T-helper 17 cell (primary cell): ENCODE measurements at places on chromosomes 4 and X.

DNA sequence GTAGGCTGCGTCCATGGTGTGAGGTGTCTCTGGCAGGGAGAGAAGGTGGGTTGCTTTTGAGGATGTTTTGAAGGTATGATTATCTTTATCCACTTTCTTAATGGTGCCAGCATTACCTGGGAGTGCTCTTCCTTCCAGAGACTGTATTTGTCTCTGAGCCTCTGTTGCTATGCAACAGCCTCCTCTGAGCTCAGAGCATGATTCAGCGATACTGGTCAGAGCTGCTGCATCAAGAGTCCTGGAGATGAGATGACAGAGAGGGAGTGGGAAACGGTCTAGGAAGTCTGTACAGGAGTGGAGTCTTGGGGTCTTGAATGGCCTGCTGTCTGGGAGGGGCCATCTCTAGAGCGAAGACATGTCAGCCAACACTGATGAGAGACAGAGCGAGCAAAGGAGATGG lies 104.4 kb upstream of the RAB40AL start:
- no peak for DNase-seq

- DNase-seq: no peak
Observed at GRCh38 chr4:75189711-75190335, 256.9 kb downstream of the PARM1 start.

GRCh38 chr4:40575846-40576245 lies 53.8 kb downstream of the RBM47 start:
- no peak for DNase-seq

- no peak for DNase-seq
Observed at GRCh38 chr4:52576326-52576725, 82.8 kb downstream of the USP46 start.

GRCh38 chr4:165767671-165768070 lies 105.4 kb upstream of the TLL1 start:
- DNase-seq: no peak

DNA sequence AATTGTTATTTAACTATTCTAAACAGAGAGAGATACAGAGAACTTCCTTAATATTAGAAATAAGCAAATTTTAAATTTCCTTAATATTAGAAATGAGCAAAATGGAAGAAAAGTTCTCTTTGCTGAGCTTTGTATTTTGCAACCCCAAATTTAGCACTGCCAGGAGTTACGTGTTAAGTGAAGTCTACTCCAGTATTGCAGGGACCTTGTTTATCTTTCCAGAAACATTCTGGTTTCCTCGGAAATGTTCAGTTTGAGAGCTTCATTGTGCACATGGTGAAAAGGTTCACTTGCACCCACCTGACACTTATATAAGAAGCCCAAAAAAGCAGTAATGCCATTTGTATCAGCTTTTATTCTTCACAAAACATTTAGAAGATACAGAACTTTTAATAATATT lies 6.2 kb upstream of the CXorf38 start:
- DNase-seq: no peak

- DNase-seq: no peak
Observed at GRCh38 chr4:87309625-87310024, 13.1 kb downstream of the HSD17B13 start.

- no peak for DNase-seq
Observed at GRCh38 chr4:8451440-8452182, 11.0 kb downstream of the TRMT44 start.

- no peak for DNase-seq
Observed at GRCh38 chr4:74320559-74321118, 12.4 kb downstream of the EPGN start.

DNA sequence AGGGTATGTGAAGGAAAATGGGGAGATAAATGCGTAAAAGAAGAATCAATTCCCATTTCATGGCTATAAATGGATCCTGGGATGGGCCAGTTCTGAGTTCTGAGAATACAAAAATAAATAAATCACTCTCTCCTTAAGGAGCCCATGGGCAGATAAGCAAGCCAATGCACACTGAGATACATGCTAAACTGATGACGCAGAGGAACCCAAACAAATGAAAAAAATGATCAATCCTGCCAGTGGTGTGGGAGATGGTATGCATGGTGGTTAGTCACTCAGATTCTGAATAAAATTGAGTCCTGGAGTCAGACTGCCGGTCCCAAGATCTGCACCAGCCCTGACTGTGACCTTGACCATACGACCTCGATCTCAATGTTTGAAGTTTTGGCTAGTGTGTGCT lies 59.7 kb downstream of the NEIL3 start:
- no peak for DNase-seq

DNA sequence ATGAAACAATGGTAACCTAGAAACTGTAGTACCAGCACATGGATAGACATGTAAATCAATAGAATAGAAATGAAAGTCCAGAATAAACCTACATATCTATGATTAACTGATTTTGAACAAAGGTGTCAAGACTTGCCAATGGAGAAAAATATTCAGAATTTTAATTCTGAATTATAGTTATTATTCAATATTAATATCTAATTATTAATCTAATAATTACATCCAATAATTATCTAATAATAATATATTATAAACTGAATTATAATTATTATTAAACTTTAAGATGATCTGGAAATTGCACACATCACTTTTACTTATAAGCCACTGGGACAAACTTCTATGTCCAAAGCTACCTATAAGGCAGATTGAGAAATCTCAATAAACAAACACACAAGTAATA lies 1365.2 kb upstream of the ADGRL3 start:
- DNase-seq: no peak

GRCh38 chrX:107025545-107025944 lies 25.5 kb upstream of the MORC4 start:
- DNase-seq: no peak

DNA sequence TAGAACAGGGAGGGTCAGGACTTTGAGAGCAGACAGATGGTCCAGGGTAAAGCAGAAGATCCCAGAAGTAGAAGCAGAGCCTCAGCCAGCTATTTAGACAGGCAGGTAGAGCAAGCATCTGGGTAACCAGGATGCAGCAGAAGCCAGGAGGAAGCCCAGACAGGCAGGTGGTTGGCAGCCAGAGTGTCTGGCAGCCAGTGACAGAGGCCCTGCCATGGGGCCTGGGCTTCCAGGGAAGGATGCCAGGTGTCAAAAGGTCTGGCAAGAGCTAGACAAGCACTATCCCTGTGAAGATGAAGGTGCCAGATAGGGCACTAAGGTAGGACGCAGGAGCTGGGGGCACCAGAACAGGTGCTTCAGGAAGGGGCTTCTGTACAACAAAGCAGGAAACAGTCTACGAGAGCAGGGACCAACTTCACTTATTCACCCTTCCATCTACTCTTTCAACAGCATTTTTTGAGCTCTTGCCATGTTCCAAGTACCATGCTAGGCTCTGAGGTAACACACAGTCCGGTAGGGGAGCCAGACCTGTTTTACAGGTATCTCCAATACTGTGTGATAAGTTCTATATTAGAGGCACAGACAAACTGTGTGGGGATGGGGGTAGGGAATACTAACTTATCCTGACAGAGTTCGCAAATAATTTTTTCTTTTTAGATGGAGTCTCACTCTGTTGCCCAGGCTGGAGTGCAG lies 38.1 kb upstream of the GJB1 start:
- no peak for DNase-seq
